ENCODE measurements at places on chromosomes 6 and 20. TPM values are rescaled to one million over a fixed set of nuclear protein-coding genes. Genes with fewer than 3 reads are reported as not detected.

The NOL7 gene
- 122 TPM for total RNA-seq

The MRPL18 gene
- 130 TPM for total RNA-seq

The CFB gene
- total RNA-seq, result 0.31 TPM

The WFDC10B gene
- not detected for total RNA-seq

The SLC13A3 gene
- 0.11 TPM for total RNA-seq
